ENCODE measurements at places on chromosomes 12 and 14.

GRCh38 chr12:19710811-19711793 is 271.8 kb downstream of the AEBP2 start:
- DNase-seq, result no peak

GRCh38 chr12:4807116-4807783 is 87.0 kb downstream of the GALNT8 start:
- no peak for DNase-seq

- DNase-seq, result no peak
These were observed 89.3 kb downstream of the FIGNL2 start for GRCh38 chr12:51759175-51759574.

- no peak for DNase-seq
These were observed 12.8 kb downstream of the MTHFD1 start for GRCh38 chr14:64400829-64401459.

DNA sequence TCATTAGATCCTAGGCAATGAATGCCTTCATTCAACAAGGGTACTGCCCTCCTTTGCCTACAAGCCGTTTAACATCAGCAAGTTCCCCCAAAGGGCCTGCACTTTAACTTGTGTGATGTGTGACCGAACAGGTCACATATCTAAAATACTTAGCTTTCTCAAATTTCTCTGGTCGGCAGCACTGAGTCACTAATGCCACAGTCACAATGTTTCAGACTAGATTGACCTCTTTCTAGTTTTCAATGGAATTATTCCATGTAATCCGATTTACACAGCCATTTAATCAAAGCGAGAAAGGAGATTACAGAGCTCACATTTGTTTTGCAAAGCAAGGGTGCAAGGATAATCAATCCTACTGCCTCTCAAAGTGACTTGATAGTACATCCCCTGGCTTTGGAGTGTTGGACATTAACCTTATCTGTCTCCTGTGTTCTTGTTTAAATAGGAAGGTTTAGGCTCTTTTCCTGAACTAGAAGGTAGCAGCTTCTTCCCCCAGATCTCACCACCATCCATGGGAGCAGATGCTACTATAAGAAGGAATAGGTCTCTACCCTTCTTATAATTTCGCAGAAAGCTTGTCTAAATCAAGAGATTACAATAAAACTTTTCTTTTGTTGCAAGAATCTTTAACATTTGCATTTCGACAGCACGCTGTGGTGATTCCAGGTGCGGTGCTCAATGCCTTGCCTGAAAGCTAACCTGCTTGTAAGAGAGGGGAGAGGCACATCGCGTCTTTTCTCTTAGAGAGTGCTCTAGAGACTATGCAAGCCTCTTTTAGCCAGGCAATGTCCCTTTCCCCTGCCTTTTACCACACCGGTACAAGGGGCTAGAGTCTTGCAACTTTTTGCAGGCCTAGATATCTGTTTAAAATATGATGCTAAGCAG is 1.8 kb downstream of the KITLG start:
- DNase-seq, result no peak

DNA sequence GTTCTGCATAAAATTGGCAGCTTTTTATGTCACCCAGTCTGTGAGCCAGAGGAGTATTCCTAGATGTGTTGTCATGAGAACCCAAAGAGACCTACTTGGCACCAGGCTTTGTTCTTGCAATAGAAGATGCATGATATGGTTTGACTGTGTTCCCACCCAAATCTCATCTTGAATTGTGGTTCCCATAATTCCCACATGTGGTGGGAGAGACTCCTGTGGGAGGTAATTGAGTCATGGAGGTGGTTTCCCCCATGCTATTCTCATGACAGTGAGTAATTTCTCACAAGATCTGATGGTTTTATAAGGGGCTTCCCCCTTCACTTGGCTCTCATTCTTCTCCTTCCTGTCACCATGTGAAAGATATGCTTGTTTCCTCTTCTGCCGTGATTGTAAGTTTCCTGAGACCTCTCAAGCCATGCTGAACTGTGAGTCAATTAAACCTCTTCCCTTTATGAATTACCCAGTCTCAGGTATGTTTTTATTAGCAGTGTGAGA is 572.0 kb upstream of the ATP2B1 start:
- no peak for DNase-seq

GRCh38 chr14:81247271-81247766 is 26.6 kb upstream of the GTF2A1 start:
- no peak for DNase-seq

DNA sequence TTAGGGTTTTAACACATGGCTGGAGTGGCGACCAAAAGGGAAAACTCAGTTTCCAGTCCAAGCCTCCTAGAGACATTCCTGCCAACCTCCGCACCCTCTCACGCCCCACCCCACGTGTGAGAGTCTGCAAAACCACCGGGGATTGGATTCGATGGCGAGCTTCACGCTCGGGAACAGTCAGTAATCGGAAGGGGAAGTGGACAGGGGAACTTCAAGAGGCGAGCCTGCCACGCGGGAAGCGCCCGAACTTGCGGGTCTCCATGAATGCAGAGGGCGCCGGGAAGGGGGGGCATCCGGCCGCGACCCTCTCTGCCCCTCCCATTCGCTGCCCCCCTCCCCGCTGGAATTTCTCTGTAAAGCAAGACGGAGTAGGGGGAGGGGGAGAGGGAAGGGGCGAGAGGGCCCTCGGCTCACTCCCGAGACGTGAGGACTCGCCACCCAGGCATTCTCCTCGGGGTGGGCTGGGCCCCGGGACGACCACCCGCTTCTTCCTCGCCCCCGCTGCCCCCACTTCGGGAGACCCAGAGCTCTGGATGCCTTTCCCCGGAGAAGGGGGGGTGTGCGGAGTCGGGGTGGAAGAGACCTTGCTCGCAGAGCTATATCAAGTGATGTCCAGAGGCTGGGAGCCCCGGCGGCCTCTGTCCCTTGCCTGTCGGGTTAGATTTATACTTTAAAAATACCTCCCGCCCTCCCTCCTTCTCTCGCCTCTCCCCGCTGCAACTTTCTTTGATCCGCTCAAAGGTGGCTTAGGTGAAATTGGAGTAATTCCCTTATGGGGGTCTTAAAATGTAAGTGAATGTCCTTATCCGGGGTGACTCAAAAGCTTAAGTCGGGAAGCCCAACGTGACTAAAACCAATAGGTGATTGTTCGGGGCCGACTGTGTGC is 2.5 kb upstream of the CCND2 start:
- peak; percentile 85 for DNase-seq

GRCh38 chr14:63761351-63762117 is 33.7 kb upstream of the SGPP1 start:
- no peak for DNase-seq

GRCh38 chr14:40447017-40447416 is 1014.8 kb upstream of the FBXO33 start:
- DNase-seq, result no peak

GRCh38 chr14:35565871-35566464 is 32.0 kb downstream of the INSM2 start:
- no peak for DNase-seq

- no peak for DNase-seq
These were observed 45.5 kb downstream of the ACADS start for GRCh38 chr12:120771097-120771496.

- no peak for DNase-seq
These were observed 138.0 kb downstream of the ZNF664 start for GRCh38 chr12:124111006-124111405.

- DNase-seq, result no peak
These were observed 9.9 kb downstream of the ITGB7 start for GRCh38 chr12:53197011-53197640.

- no peak for DNase-seq
These were observed 116.0 kb downstream of the METTL25 start for GRCh38 chr12:82474181-82474797.

DNA sequence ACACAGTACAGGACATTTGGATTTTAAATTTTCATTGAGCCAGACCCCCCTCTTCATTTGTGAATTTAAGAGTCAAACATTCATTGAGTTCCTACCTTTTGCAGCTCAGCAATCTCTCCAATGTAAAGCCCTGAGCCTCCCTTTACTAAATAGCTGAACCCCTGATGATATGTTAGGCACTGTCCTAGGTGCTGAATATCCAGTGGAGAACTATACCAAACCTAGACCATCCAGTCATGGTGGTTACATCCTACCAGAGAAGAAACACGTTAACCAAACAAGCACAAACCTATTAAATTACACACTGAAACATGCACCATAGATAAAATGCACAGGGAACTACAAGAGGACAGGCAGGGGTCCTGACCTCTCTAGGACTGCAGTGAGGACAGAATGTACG is 1585.3 kb upstream of the TMEM132C start:
- no peak for DNase-seq

GRCh38 chr12:113770389-113770865 is 195.7 kb downstream of the RBM19 start:
- DNase-seq, result no peak

DNA sequence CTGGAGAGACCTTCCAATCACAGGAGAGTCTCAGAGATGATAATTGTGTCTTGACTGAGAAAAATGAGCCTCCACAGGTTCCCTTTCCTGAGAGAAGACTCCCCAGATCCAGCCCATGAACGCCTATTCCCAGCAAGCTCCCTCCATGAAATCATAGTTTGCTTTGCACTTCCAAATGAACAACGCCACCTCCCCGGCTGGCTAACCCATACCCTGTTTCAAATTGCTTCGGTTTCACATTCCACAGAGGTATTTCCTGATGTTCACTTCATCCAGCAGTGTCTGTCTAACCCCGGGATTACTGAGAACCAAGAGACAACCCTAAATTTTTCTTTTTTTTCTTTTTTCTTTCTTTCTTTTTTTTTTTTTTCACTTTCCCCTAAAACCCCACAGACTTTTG is 124.1 kb upstream of the RFLNA start:
- no peak for DNase-seq

- no peak for DNase-seq
These were observed 75.0 kb downstream of the FOXN3 start for GRCh38 chr14:89342049-89342448.

GRCh38 chr12:103053089-103053488 is 95.6 kb downstream of the ASCL1 start:
- no peak for DNase-seq

GRCh38 chr14:21204167-21205025 is 48.5 kb upstream of the OR5AU1 start:
- no peak for DNase-seq

DNA sequence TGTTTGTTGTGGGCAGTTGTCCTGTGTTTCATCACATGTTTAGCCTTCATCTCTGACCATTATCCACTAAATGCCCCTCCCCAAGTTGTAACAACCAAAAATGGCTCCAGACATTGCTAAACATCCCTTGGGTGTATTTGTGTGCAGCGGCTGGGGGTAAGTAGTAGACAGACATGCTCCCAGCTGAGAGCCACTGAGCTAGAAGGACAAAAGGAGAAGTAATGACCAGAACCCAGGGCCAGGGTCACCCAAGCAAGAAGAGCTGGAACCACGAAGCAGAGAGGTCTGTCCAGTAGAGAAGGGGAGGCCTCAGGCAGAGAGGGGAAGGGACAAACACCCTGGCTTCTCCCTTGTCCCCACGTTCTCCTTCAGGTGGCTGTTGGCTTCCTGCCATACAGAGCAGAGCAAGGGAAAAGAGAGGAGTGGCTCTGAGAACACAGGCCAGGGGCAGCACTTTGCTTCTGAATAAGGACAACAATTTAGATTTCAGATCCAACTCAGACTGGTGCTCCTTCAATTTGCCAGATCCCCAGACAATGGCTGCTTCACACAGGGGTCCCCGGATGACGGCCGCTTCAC is 55.2 kb downstream of the NDUFA12 start:
- DNase-seq, result no peak

GRCh38 chr12:50986966-50987737 is 34.8 kb downstream of the HIGD1C start:
- no peak for DNase-seq

DNA sequence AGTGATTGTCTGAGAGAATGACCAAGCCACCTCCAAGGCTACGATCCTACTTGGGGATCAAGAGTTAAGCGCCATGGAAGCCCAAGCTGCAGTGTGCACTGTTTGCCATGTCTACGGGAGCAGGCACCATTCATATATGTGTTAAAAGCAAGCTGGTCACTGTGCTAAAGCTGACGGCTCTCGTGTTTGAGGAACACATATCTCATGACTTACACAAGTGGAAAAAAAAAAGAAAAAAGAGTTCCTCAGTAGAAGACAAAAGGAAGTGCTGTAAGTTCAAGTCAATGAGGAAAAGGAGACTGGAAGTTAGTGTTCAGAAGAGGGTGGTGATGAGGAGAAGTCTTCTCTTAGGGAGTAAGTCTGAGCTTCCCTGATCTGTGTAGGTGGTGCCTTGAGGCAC is 4.9 kb upstream of the PTCSC3 start:
- DNase-seq, result no peak

- DNase-seq, result no peak
These were observed 5.0 kb downstream of the CREBL2 start for GRCh38 chr12:12616512-12617310.

DNA sequence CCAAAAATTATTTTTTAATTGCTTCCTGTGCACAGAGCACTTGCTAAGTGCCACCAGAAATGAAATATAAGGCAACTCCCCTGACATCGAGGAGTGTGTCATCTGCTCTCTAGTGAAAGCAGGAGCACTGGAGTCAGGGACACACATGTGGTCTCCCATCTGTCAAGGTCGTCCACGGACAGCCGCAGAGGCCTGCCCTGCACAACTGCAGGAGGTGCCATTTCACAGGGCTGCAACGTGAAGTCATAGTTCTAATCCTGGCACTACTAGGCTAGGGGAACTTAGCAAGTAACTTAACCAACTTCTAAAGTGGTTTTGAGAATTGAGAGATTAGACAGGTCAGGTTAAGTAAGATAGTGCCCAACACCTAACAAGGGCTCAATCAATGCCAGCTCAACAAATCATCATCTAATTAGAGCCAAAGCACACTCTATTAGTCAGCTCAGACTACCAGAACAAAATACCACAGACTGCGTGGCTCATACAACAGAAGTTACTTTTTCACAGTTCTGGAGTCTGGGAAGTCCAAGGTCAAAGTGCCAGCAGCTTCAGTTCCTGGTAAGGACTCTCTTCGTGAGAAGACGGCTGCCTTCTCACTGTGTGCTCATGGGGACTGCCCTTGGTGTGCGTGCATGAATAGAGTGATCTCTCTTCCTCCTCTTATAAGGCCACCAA is 30.7 kb downstream of the FOXN3 start:
- no peak for DNase-seq

- no peak for DNase-seq
These were observed 35.7 kb downstream of the SSH1 start for GRCh38 chr12:108821407-108822397.

DNA sequence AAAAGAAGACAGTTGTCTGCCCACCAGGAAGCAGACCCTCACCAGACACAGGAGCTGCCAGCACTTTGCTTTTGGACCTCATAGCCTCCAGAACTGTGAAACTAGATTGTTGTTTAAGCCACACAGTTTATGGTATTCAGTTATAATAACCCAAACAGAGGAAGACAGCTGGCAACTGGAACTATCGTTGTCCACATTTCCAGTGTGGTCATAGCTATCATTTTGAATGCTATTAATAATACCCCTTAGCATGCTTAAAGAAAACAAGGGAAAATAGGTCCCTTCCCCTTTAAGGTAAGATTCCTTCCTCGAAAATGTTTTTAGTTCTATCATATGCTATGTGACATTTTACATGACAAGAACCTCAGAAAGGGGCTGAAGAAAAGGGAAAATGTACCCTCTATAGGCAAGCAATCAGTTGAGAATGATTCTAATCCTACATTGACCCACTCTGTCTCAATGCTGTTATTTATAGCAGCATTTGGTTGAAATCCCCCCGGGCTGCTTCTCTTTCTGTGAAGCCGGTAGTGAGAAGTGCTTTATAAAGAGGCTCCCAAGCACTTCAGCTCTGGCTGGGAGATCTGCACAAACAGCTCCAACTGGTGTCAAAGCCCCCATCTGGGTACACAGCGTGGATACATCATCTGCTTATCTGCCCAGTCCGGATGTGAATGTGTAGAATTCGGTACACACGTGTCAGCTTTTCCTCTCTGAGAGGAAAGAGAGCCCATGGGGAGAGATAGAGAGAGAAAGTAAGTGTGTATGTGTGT is 221.2 kb upstream of the FLRT2 start:
- DNase-seq, result no peak
